Fibroblast of upper back skin (primary cell): ENCODE measurements at places on chromosomes 12 and 14.

- peak; percentile 68 for DNase-seq
Measured at GRCh38 chr14:38824706-38825105, 278.3 kb downstream of the SEC23A start.

- no peak for DNase-seq
Measured at GRCh38 chr14:67623114-67623513, 3.4 kb downstream of the ARG2 start.

DNA sequence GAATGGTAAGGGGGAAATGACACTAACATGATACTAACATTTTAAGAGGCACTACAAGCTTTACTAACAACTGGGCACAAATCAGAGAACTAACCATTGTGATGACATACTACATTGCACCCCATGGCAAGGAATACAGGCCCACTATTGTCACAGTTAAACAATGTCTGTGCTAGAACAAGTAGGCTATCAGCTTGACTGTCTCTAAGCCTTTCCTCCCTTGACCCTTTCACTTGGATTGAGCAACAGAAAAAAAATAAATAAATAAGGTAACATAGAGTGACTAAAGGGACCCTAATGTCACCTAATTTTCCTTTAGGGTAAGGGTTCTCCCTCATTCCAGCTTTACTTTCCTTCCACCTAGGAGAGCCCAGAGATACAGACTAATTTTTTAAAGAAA, 4.4 kb downstream of the SLC38A2 start:
- DNase-seq, result no peak

- DNase-seq, result peak; percentile 43
Measured at GRCh38 chr14:29654901-29655550, 272.6 kb downstream of the PRKD1 start.

- no peak for DNase-seq
Measured at GRCh38 chr12:96350982-96351381, 49.3 kb downstream of the CDK17 start.

DNA sequence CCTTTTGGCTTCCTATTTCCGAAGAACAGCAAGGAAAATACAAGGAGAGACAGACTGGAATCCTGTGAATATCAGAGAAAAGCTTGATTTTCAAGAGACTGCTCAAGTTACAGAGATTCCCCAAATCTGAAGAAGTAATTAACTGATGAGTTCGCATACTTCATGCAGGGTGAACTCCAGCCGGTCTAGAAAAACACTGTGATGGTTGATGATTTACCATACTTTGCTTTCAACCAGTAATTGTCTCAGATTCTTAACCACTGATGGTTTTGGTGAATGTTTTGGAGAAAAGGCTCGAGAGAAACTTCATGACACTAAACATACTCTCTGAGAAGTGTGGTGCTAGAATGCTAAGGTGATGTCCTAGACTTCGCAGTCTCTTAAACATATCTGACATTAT, 4.4 kb upstream of the PLXNC1 start:
- no peak for DNase-seq

DNA sequence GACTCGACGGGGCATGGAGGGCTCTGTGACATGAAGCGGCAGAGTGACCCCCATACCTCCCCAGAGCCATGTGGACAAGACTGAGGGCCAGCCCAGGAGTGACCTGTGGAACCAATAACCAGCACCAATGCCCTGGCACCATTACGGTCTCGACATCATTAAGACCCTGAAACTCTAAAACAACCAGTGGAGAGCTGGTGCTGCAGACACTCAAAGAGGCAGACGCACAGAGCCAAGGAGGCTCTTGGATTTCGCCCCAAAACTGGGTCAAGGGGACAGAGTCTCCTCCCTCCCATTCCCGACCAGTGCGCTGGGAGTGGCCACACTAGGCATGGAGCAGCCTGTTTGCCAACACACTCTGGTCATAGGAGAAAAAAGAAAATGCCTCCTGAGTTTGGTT, 41.6 kb upstream of the VASH1 start:
- DNase-seq, result no peak

GRCh38 chr12:64669270-64669842, 59.1 kb downstream of the RASSF3 start:
- no peak for DNase-seq

DNA sequence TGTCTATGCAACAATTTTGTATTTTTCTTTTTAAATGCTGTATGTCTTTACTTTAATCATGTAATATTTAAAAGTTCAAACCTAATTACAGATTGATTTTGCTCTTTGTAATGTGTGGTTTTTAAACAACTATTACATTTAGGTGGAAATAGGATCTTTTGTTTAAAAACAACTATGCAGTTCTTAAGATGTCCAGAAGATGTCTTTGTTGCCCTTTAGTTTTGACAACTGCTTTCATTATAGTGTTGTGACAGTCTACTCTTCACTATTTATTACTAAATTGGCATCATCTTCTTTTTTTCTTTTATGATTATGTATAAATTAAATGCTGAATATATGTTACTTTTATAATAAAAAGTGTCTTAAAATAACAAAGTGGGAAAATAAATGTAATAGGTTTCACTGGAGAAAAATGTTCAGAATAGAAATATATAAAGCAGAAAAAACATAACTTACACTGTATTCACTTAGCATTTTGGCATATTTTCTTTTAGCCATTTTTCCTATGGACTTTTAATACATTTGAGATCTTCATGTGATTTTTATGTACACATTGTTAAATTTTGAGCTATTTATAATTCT, 27.1 kb upstream of the PCNX4 start:
- DNase-seq, result peak; percentile 44

GRCh38 chr14:93045965-93046704, 69.6 kb downstream of the ITPK1 start:
- peak; percentile 32 for DNase-seq

- peak; percentile 85 for DNase-seq
Measured at GRCh38 chr14:60723907-60724618, at the start of gene SIX4. Gene SIX4 (minus strand): TSS chr14:60724351. CDS start chr14:60724074, 277 bp downstream.

GRCh38 chr12:111193496-111193895, 175.4 kb downstream of the PHETA1 start:
- DNase-seq, result no peak

GRCh38 chr12:51722431-51722830, 126.1 kb downstream of the FIGNL2 start:
- no peak for DNase-seq

- no peak for DNase-seq
Measured at GRCh38 chr12:51961834-51962233, 10.3 kb downstream of the ACVR1B start.

- no peak for DNase-seq
Measured at GRCh38 chr12:45779936-45780335, 50.4 kb downstream of the ARID2 start.

DNA sequence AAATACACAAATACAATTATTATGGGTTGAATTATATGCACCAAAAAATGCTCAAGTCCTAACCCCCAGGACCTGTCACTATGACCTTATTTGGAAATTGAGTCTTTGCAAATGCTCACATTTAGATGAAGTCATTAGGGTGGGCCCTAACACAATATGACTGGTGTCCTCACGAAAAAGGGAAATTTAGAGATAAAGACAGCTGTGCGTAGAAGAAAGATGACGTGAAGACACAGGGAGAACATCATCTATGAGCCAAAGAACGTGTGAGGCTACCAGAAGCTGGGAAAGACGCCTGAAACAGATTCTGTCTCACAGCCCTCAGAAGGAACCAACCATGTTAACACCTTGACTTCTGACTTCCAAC, 259.2 kb downstream of the EMP1 start:
- DNase-seq, result no peak

GRCh38 chr14:35161231-35161630, 38.9 kb downstream of the PRORP start:
- no peak for DNase-seq

GRCh38 chr12:56326533-56326932, 7.3 kb downstream of the PAN2 start:
- no peak for DNase-seq

- DNase-seq, result no peak
Measured at GRCh38 chr12:46577063-46577776, 204.6 kb upstream of the SLC38A2 start.

- no peak for DNase-seq
Measured at GRCh38 chr14:49950275-49951228, 57.7 kb downstream of the ARF6 start.

DNA sequence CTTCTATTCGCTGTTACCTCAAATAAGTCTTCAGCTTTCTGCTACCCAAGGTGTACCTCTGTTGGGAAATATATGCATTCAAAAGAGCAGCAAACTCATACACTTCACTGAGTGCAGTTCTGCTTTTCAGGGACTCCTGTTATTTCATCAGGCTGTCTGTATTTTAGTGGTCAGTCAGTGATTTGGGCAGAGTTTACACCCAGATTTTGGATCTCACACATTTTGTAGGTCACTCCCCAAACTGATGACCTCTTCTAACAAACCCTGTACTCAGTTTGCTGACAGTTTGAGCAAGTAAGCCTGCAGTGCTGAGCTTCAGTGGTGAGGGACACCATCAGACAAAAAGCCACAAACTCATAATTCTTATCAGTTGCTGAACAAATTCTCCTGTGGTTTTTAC, 8.2 kb upstream of the WASHC4 start:
- DNase-seq, result no peak

DNA sequence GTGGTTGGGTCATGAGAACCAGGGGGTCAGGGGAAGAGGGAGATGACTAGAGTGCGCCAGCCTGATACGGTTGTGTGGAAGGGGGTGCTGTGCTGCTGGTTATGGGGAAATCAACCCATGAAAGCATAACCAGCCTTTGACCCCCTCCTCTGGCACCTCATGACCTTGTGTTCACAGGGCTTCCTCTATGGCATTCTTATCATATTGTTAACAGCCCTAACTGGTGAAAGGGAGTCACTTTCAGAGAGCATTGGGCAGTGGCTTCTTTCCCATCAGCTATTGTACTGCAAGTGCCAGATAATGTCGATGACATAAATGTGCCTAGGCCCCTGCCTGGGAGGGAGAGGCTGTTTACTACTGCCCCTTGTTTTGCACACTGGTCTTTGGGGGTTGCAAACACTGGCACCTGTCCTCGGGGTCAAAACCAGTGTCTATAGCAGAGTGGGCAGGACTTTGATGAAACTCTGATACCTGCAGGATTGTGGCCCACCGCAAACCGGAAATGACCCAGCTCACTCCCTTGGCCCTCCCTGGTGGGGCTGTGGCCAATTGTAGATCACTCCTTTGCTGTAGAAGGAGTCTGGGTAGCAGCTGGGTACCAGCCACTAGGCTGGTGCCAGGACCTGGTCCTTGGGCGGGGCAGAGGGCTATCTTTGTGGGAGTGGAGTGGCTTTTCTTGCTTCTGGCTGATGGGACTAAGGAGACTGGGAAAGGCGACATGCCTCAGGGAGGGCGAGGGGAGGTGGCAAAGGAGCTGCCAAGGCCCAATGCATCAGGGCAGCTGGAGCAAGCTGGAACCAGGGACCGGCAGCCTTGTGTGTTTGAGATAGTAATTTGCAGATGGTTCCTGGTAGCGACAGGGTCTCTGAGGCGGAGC, 634 bp upstream of the TMEM63C start:
- DNase-seq, result no peak

DNA sequence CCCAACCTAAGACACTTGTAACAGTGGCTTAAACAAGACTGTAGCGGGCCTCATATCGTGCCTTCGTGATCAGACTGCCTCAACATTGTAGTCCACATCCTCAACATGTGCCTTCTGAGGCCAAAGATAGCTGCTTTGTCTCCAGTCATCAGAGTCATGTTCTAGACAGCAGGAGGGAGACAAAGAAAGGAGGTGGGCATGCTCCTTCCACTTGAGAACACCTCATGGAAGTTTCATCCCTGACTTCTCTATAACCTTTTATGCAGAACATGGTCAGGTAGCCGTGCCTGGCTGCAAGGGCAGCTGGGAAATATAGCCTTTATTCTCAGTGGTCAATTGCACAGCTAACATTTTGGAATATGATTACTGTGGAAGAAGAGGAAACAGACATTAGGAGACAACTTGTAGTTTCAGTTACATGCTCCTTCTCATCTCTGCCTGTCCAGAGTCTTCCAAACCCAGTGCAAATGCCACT, 25.3 kb upstream of the DHRS2 start:
- DNase-seq, result no peak

- DNase-seq, result no peak
Measured at GRCh38 chr12:115998794-115999478, 278.6 kb downstream of the MED13L start.

GRCh38 chr12:131443019-131444000, 267.6 kb upstream of the SFSWAP start:
- no peak for DNase-seq

GRCh38 chr12:12628013-12628412, 16.3 kb downstream of the CREBL2 start:
- DNase-seq, result peak; percentile 9

GRCh38 chr12:64890873-64891468, 66.5 kb downstream of the TBC1D30 start:
- DNase-seq, result peak; percentile 64

DNA sequence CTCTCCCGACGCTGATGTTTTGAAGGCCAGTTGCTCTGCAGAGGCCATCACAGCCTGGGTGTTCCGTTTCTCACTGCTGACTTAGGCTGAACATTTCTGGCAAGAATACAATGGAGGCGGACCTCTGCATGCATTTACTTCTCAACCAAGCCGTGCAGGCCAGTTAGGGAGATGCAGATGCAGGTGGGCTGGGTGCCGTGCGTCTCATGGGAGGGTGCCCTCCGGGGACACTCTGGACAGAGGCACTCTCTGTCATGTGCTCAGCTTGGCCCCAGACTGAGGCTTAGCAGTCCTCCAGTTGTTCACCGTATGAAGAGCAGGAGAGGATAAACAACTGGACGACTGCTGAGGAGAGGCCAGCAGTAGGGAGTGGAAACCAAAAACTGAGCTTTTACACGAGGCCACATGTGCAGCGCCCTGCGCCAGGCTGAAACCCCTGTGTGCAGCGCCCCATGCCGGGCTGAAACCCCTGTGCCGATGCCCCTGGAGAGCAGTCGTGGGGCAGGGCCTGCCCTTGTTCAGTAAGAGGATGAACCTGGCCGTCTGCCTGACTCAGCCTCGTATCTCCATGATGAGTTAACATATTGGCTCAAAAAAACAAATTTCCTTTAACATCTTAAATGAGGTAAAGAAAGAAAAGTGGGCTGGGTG, 32.3 kb downstream of the DDX51 start:
- DNase-seq, result no peak

GRCh38 chr12:89817501-89818226, 109.0 kb upstream of the ATP2B1 start:
- DNase-seq, result no peak

DNA sequence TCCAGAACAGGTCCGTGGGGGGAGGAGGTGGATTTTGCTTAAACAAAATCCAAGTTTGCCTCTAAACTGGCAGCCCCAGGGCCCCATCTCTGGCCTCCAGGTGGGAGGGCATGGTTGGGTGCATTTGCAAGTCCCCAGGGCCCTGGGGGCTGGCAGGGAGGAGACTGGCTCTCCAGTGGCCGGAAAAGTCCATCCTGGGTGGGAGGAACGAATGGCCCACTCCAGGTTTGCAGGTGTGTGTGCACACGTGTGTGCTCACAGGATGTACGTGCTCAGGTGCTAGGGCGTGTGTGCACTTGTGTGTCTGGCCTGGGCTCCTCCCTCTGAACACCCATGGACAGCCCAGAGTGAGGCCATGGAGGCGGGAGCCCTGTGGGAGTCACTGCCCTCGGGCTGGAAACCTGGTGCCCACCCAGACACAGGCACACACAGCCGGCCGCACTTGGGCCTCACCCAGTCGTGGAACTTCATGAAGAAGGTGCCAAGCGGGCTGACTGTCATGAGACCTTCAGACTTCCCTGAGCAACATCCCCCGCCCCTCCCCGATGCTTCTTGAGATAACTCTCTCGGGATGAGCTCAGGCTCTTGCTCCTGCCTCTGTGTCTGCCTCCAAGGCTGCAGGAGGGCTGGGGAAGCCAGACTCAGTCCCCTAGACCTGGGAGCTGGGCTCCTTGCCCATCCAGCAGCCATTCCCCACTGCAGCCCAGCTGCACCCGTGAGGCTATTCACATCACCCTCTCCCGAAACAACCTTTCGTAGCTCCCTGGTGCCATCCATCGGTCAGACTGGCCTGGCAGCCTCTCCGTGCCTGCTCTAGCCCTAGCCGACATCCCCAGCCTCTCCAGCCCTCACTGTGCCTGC, 9.4 kb downstream of the AHNAK2 start:
- DNase-seq, result peak; percentile 39
